ENCODE measurements at places on chromosomes 4 and X.

- DNase-seq = peak; percentile 41
These were observed 2.1 kb downstream of the JAKMIP1 start for GRCh38 chr4:6198278-6198677.

DNA sequence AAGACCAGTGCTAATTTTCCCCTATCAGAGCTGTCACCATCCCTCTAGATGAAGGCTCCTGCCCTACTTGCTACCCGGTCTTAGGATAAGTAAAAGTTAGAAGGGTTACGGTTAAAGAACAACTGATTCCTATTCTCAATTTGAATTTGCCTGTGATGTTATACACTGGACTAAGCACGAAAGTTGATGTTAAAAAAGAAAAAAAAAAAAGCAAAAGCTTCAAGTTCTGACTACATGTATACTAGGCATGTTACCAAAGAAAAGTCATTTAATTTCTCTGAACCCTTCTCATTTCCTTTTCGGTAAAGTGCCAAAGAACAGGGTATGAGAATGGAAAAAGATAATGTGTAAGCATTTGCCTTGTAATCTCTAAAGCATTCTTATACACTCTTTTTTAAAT is 1.4 kb upstream of the PPID start:
- DNase-seq = no peak

DNA sequence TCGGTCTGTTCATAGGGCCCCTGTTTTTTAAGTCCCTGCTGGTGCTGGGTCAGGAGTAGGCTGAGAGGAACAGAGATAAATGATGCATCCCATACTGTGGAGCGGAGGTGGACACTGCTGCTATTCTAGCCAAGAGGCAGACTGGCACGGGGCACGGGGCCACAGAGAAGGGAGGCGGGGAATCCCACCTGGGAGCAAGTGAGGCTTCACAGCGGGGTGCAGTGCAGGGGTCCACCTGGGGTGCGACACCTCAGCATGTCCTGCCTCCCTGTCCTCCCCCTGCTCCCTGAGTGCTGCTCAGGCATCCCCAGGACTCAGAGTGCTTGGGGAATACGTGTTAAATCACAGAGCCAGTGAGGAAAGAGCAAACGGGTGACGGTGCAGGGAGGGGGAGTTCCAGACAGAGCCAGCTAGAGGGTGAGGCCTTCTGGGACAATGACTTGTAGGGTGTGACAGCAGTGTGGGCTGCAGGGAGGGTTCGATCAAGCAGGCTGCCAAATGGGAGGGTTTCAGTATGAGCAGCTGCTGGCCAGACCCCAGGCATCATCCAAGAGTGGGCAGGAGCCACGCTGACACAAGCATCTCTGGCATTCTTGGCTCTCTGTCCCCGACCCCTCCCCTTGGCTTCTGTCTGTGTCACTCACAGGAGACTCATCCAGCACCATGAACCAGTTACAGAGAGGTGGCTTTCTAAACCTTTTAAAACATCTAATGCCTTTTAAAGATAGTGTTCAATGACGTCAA is 13.7 kb upstream of the HTRA3 start:
- DNase-seq = no peak

GRCh38 chrX:40526412-40526811 is 54.4 kb upstream of the ATP6AP2 start:
- no peak for DNase-seq

GRCh38 chr4:107937040-107937439 is 5.7 kb downstream of the CYP2U1 start:
- DNase-seq = no peak

DNA sequence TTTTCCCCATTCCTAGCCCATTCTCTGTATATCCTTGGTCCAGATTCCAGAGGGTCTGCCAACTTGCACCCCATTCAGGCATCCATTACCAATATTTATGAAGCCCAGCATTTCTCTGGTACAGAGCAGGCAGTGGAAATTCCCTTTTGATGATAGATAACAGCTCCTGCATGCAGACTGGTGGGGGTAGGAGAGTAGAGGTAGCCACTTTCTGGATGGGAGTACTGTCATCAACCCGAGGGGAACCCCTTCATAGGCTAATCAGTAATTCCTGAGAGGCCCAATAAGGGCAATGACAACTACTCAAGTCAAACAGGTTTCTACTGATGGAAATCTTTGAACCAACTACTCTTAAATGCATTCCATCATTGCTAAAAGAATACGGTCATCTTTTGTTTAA is 63.7 kb downstream of the COL25A1 start:
- DNase-seq = no peak

DNA sequence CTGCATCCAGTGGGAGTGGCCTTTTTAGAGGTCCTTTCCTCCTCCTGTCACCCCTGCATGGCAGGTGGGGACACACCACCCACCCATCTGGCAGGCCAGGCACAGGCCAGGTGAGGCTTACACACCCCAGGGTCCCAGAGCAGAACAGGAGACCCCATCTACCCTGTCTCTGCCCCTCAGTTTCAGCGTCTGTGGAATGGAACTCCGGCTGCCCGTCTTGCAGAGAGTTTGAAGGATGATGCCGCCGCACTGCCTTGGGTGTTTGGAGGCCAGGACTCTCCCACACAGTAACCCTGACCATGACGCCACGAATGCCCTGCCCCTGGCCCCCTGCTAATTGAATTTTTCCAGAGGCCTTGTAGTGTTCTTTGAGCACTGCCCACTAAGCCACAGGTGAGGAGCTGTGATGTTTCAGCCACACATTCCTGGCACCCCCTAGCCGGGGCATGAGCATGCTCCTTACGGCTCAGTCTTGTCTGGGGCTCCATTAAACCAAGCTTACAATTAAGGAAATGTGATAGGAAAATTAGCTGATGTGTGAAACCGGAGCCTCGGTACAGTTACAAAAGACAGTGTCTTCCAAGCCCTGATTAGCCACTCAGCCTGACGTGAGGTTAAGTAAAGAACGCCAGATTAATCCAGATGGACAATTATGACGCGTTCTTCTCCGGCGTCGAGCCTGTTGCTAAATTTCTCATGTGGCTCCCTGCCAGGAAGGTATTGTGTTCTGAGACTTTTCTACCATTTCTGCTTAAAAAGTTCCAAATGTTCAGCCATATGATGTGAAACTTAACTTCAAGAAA is 39.3 kb downstream of the HMX1 start:
- DNase-seq = no peak

DNA sequence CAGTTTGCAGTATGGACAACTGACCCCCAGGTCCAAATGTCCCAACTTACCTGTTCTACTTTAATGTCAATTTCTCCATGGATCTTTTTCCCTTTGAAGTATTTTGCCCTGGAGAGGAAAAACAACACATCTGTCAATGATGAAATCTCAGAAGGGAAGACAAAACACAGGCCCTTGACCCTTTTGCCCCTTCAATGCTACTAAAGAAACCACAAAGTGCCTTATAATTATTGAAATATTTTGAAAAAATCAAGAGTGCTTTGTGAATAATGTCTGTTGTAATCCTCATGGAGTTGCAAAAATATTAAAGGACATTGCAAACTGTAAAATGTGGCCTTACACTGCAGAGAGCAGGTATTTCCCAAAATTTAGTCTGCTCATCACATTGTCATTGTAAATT is 12.6 kb downstream of the SYN1 start:
- no peak for DNase-seq

DNA sequence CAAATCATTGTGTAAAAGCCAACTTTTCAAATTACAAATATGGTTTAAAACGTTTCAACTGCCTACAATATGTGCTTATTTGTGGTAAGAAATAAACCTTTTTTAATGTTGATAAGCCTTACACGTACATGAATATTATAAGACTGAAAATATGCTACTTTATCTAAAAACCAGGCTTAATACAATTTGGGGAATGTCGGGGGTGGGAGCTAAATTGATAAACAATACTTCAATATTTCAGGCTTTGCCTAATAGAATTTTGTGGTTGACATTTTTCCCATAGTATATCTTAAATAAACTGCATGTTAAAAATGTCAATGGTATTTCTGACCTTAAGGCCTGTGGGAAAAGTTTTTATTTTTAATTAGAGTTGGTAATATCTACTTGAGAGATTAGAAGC is 69.8 kb upstream of the SLIT2 start:
- no peak for DNase-seq

GRCh38 chr4:181807771-181808170 is 435.4 kb upstream of the TENM3 start:
- no peak for DNase-seq

- DNase-seq = no peak
These were observed 26.4 kb downstream of the ANAPC10 start for GRCh38 chr4:145071560-145071959.

- DNase-seq = no peak
These were observed 75.4 kb downstream of the FBXW7 start for GRCh38 chr4:152460488-152460887.

GRCh38 chr4:96455045-96455720 is 615.3 kb downstream of the PDHA2 start:
- no peak for DNase-seq

DNA sequence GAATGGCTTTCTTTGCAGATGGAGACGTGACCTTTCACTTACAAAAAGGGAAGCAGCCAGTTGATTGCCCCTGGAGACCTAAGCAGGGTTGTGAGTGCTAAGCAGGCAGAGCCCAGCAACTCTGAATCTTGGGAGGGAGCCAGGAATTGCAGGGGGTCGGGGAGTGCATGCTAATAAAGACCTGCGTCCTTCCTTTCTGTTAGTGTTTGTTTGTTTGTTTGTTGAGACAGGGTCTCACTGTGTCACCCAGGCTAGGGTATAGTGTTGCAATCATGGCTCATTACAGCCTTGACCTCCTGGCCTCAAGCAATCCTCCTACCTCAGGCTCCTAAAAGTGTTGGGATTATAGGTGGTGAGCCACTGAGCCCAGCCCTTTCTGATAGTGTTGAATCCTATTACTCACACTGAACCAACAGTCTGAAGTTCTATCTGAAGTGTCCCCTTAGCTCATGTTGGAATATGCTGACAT is 137.4 kb downstream of the CEP135 start:
- DNase-seq = no peak

- no peak for DNase-seq
These were observed 162.2 kb downstream of the NPFFR2 start for GRCh38 chr4:72194046-72194445.

GRCh38 chrX:131802836-131803626 is 220.1 kb upstream of the STK26 start:
- peak; percentile 30 for DNase-seq

Data from stimulated activated CD4-positive, alpha-beta T cell treated with anti-CD3 and anti-CD28 coated beads, Interleukin-4, amount 100 ng/mL, for 1 hour (primary cell).